ENCODE measurements at places on chromosomes 3 and 15. TPM values are rescaled to one million over a fixed set of nuclear protein-coding genes. Genes with fewer than 3 reads are reported as not detected.

GRCh38 chr3:177452831-177453450 is 255.7 kb upstream of the TBL1XR1 start:
- DNase-seq, result no peak

EFCC1 gene
- 2.7 TPM for total RNA-seq

DNA sequence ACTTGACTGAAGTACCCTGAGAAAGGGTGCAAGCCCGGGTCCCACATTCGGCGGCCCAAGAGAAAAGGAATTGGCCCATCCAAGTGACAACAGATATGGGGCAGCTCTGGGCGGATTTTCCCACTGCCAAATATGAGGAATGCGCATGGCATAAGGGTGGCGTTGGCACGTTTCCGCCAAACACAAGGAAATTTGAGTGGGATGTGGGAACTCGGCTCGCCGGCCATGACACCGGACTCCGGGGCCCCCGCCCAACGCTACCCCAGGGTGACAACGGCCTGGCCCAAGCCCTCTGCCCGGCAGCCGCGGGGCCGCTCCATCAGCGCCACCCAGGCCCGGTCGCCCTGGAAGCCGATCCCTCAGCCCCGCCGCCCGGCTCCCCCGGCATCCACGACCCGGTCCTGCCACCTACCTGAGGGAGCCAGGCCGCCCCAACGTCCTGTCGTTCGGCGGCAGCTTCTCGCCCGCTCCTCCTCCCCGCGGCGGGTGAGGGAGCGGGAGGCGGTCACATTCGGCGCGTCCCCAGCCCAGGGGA is 449 bp downstream of the RAF1 start:
- peak; percentile 64 for DNase-seq

GRCh38 chr3:64392001-64392400 is 166.7 kb upstream of the PRICKLE2 start:
- DNase-seq, result no peak

- no peak for DNase-seq
Observed at GRCh38 chr3:157373783-157374182, 62.9 kb upstream of the PTX3 start.

DNA sequence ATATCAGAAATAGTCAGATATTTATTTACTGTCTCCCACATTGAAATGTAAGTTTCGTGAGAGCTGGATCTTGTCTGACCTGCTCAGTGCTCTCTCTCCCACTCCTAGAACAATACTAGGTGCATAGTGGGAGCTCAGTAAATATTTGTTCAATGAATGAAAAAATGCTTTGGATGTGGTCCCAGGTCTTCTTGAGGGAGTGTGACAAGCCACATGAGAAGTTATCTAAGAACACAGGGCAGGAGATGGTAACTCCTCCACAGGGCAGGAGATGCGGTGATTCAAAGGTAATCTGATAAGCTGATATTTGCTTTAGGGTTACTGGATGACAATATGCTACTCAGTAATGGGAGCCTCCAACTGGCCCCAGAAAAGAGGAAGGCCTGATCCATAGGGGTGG is 25.8 kb upstream of the PLA2G4E start:
- no peak for DNase-seq

DNA sequence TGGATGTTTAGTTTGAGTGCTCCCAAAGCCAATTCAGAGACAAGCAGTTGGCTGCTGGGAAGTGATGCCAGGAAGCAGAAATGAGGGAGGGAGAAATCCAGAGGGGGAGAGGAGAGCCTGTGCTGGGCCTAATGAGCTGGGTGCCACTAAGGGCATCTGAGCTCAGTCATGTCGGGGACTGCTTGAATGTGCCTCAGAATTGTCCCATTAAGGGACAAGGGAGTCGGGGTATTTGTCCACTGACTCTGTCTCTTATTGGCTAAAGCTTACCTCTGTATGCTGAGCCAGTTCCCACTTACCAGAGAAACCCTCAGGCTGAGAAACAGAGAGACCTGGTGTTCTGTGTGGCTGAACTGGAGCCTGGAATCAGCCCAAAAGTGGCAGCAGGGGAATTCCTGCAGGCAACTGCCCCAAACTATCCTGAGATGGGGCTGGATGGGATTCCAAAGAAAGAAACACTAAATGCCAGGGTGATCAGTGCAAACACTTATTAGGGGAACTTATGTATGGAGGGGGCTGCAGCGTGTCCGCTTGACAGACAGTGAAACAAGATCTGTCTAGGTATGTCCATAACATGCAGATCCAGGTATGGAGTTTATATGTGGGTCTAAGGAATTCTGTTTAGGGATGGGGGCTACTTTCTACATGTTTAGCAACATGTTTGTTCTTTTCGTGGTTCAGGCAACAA is 48.6 kb downstream of the NR1D2 start:
- no peak for DNase-seq

GRCh38 chr15:73318463-73319351 is 50.1 kb downstream of the HCN4 start:
- no peak for DNase-seq

DNAJA4 gene
- 0.90 TPM for total RNA-seq

DNA sequence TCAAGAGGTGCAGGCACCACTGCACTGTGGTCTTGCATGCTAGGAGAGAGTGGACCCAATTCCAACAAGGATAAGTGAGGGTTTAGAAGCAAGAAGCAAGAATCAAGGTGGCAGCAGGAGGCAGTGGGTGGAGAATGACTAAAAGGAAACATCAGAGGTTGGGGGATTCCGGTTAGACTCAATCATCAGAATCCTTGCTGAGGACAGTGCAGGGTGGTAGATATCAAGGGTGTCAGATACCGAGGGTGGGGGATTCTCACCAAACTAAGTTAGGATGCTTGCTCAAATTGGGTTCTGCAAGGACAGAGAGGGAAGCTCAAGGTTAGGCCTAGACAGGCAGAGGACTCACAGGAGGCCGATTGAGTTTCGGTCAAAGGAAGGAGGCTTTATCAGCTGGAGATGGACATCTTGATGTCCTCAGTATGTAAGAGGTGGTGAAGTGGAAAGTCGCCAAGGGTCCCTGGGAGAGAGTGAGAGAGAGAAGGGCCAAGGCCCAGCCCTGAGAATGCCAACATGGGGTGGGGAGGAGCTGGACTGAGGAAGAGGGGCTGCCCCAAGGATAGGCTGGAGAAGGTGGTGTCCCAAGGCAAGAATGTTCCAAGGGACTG is 102.2 kb downstream of the ARNT2 start:
- no peak for DNase-seq

GRCh38 chr3:179421500-179421899 is 29.8 kb downstream of the GNB4 start:
- peak; percentile 45 for DNase-seq

GOLGA8G gene
- total RNA-seq, result not detected

CSTA gene
- total RNA-seq, result not detected

- DNase-seq, result no peak
Observed at GRCh38 chr15:88511161-88511560, 35.3 kb downstream of the DET1 start.

- DNase-seq, result no peak
Observed at GRCh38 chr3:132661101-132661500, 972 bp downstream of the UBA5 start.

DNA sequence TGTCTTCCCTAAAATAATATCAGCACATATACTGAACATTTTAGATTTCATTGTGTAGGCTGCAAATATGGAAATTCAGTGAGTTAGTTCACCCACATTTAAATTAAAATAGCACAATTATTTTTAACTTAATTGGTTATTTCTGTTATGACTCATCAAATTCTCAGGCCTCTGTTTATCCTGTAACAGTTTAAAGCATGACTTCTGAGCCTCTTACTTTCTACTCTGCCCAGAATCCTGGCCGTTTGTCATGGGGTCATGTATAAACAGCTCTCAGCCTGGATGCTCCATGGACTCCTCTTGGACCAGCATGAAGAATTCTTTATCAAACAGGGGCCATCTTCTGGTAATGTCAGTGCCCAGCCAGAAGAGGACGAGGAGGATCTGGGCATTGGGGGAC is 12.2 kb downstream of the TUBGCP4 start:
- no peak for DNase-seq

- peak; percentile 17 for DNase-seq
Observed at GRCh38 chr15:80418892-80419537, 14.8 kb downstream of the ARNT2 start.

GREM1 gene
- total RNA-seq, result 0.13 TPM

- DNase-seq, result no peak
Observed at GRCh38 chr15:98923579-98923978, 84.0 kb downstream of the PGPEP1L start.

DNA sequence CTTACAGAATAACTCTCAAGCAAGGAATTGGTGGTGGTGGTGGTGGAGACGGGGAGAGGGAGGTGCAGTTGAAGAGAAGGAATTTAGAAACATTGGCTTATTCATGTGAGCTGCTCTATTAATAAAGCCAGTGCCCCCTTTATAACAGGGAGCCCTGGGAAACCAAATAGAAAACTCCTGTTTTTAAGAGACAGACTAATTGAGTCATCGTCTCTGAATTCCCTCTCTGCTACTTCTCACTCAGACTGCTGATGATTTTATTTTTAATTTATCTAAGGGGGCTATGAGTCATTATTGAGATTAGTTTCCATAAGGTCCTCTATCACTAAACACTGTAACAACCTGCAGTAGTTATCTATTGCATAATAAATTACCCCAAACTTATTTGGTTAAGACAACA is 145.9 kb upstream of the GALNT15 start:
- no peak for DNase-seq

KLHL6 gene
- total RNA-seq, result 2.1 TPM

DNA sequence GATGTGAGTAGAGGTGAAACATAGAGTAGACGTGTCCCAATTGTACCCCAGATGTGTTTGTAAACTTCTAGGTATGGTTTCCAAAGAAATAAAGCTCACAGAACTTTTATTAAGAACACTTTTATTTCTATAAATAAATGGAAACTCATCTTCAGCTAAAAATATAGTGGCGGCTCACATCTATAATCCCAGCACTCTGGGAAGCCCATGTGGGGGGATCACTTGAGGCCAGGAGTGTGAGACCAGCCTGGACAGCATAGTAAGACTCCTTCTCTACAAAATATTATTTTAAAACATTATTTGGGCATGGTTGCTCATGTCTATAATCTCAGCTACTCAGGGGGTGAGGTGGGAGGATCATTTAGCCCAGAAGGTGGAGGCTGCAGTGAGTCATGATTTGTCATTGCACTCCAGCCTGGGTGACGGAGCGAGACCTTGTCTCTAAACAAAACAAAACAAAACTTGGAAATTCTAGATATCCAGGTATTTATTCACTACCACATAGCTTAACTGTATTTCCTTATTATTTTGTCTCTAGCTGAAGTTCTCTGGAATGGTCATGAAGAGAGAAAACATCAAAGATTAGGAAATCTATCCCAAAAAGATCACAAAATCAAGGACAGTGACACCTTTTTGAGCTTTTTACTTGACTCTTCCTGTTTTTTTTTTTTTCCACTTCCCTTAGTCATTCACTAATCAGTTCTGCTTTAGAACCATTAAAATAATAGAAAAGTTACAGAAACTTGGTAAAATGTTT is 258.1 kb downstream of the TIGIT start:
- DNase-seq, result peak; percentile 71

DNA sequence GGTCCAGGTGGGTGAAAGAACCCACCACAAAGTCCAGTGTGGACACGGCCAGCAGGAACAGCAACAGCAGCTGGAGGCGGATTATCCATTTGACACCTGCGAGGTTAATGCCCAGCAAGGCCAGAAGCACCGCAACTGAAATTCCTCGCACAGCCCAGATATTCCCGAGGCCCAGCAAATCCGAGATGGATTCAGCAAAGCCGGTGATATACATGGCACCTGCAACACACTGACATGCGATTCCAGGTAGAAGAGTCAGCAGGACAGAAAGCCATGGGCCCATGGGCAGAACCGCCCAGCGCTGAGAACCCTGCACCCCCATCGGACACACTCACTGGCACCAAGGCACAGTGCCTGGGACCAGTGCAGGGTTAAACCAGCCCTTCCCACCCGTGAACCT is 34.8 kb downstream of the SLC12A8 start:
- no peak for DNase-seq

- no peak for DNase-seq
Observed at GRCh38 chr3:188315553-188315952, 161.6 kb downstream of the LPP start.

HPS3 gene
- 10.9 TPM for total RNA-seq

GOLGA6A gene
- total RNA-seq, result not detected

- DNase-seq, result no peak
Observed at GRCh38 chr3:197590313-197590962, 34.7 kb upstream of the BDH1 start.

- no peak for DNase-seq
Observed at GRCh38 chr15:47136236-47136635, 581.1 kb upstream of the SEMA6D start.

DNA sequence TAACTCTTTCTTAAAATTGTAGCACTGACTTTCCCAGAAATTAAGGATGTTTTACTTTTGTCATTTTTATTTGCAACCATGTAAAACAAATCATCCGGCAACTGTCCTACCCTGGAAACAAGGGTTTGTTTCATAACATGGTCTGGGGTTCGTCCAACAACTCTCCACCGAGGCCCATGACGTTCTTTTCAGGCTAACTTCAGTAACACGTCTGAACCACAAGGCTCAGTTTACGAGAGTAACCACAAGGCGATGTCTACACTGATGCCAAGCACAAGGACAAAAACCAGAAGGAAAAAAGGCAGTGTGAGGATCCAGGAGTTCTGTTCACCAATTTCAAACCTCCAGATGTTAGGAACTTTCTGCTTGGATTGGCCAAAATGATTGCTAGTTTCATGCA is 546.1 kb downstream of the NTRK3 start:
- DNase-seq, result no peak

DNA sequence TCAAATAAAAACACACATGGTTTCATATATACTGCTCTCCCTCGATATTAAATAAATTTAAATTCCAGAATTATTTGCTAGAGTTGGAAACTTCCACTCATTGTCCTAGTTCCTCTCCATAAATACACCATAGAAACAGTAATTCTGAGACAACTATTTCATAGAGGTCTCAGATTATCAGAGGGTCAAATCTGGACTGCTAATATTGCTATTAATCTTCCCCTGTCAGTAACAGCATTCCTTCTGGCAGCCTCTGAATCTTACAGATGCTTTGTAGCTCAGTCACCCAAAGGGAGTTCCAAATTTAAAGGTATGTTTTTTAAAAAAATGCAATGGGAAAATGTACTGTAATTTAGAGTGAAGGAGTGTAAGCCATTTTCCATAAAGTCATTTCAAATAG is 428.8 kb downstream of the PYDC2 start:
- DNase-seq, result no peak

GRCh38 chr3:98259-98654 is 98.3 kb upstream of the CHL1 start:
- DNase-seq, result no peak

GRCh38 chr3:109702252-109702651 is 364.9 kb upstream of the DPPA4 start:
- no peak for DNase-seq

Measured in dermis microvascular lymphatic vessel endothelial cell (primary cell).